ENCODE measurements at places on chromosomes 16 and 17.
A peak's percentile ranks its signal among the peaks of the same experiment; 100 is the strongest.

- no peak for DNase-seq
Observed at GRCh38 chr17:79073706-79074088, 927 bp upstream of the ENGASE start.

GRCh38 chr16:81632392-81633146, 146.5 kb upstream of the PLCG2 start:
- DNase-seq: peak; percentile 70

DNA sequence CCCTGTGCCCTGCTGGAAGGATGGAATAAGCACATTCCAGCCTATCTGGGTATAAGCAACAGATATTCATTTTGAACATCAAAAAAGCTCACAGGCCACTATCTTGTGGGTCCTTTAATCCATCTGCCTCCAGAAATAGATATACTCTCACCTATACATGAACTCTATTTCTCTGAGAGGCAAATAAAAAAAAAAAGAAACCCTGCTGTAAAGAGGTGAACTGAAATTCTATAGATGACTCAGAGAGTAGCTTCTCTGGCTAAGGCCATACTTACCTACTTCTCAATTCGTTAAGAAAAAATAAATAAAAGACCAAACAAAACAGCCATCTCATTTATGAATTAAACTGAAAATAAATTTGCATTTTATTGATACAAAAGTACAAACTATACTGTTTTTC, 86.3 kb downstream of the DYNLRB2 start:
- no peak for DNase-seq

DNA sequence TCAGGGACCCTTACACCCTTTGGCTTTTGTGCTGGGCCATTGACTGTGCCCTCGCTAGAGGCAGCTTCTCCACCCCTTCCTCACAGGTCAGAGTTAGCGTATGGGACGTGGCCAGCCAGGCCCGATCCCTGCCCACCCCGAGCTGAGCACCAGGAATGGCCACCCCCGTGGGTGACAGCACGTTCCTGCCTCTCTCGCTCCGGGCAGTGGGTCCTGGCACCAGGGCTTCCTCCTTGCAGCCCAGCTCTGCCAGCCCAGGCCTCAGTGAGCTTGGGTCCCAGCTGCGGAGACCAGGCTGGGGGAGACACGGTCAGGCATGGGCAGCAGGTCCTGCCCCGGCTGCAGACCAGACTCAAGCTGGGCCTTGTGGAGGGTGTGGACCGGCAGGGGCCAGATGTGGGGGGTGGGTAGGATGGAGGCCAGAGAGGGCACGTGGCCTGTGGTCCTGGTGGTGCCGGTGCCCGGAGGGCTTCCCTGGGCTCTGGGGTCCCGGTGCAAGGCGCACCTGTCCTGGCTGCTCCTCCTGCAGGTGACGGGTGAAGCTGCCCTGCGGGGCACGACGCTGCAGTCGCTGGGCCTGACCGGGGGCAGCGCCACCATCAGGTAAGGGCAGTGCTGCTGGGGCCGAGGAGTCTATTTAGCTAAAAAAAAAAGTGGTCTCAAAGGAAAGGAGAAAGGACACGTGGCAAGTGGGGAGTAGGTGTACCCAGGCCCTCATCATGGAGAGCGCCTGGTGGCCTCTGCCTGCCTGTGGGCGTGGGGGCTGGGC, 18.2 kb downstream of the ASPSCR1 start:
- DNase-seq: no peak

DNA sequence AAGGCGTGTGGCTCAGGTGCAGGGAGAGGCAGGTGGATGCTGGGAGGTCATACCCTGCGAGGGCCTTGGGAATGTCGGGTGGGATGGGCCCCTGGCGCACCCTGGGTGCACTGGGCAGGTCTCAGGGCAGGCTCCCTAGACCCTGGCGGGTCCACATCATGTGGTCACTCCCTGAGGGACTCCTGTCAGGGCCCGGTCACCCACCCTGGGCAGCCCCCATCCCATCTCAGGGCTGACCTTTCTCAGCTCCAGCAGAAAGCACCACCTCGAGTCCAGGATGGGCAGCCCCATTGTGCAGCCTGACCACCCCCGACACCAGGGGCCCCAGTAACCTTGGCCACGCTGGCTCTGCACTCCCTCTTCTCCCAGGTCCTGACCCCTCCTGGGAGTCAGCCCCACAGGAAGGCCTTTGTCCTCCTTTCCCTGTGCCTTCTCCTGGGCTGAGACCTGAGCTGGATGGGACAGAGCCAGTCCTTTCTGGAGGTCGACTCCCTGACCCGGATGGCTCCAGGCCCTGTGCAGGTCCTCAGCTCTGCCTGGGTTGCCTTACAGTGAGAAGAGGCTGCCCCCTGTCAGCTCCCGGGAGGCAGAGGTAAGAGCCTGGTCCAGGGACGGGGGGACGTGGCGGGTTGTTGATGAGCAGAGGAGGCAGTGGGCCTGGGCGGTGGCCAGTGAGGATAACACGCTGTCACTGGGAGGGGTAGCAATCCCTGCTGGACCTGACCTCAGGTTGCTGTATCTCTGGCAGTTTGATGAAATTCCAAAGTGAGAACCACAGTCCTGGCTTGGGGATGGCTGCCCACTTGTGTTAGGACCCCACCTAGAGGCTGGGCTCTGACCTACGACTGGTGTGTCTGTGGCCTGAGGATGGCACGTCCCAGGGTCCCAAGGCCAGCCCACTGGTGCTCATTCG, 77.9 kb downstream of the GOSR1 start:
- DNase-seq: no peak

GRCh38 chr17:56184650-56185049, 31.4 kb downstream of the ANKFN1 start:
- no peak for DNase-seq

DNA sequence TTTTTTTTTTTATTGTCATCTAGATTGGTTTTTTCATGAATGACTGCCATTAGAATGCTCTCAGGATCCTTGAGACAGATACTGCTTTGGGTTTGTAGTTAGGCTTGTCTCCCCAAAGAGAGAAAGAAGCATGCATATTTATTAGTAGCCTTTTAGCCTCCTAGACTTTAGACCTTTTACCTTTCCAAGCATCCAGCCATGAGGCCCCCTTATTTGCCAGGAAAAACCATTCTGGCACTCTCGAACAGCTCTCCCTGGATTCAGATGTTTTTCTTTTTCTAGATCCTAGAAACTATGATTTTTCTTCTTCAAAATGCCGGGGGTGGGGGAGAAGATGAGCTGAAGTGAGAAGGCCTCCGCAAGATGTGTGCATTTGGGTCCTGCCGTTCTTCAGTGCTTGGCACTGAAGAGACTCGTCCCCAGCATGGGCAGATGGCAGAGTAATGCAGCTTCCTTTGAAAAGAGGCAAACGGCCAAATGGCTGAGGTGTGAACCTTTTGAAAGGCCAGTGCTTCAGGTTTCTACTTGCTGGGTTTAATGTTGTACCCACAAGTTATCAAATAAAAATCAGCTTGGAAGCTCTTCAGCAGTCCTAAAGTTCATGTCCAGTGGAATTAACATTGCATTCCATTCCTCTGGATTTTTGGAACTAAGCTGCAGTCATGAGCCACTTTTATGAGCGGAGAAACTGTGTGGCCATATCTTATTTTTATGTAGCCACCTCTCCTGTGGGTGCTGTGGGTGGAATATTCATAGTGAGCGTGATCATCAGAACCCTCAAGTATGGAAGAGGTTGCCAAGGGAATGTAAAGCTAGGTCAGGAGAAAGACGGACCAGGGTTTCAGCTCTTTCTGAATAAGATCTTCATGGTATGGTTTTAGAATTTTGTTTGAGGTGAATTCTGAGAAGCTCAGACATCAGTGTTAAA, 7.2 kb downstream of the SOCS7 start:
- DNase-seq: no peak

DNA sequence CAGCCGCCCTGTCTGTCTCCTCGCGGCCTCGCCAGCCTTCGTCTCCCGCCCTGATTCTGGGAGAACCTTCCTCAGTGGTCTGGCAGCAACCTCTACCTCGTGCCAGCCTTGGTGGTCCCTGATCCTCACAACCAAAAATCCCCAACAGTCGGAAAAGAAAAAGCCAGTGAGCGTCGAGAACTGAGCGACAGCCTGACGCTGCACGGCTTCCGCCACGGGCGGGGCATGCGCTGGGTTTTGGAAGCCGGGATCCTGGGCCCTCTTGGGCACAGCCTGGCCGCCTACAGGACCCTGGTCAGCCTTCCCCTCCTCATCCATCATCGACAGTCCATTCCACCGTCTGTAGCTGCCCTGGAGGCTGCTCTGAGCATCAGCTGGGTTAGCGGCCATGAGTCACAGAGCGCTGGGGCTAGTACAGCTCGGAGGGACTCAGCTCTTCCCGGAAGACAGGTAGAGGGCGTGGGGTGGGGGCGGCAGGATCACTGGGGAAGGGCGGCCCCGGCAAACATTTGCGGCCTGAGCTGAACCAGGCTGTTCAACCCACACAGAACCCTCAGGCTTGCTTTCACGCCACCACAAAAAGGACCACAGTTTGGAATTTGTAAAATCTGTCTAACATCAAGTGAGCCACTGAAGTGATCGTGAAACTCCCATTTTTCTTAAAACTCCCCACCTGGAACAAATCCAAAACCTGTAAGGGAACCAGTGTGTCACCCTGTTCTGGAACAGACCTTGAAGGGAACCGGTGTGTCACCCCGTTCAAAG, 55.4 kb upstream of the DOC2B start:
- no peak for DNase-seq

DNA sequence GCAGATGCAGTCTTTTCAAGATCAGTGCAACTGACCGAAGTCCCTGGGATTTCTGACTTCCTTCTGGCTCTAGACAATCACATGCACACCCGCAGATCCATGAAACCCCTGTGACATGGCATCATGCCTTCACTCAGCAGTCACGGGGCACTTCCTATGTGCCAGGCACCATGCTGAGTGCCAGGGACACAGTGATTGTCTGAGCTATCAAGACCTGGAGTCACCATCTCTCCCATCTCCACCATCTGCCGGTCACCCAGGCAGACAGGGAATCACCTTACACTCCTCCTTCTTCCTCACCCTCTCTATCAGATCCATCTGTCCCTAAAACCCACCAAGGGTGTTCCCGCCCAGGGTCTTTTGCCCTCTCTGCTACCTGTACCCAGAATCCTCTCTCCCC, 5.3 kb downstream of the BEAN1 start:
- DNase-seq: no peak

DNA sequence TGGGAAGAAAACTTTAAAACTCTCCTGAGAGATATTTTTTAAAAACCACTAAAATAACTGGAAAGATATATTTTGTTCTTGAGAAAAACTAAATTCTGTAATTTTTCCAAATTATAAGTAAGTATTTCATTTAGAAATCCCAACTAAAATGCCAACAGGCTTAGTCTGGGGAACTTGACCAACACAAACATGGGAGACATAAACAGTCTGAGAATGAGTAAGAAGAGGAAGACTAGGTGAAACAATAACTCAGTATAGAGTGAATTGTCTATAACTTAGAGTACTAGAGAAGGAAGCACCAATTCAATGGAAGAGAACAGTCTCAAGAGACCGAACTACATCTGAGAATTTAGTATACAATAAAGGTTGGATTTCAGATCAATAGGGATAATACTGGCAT, 2.9 kb downstream of the CMTM1 start:
- no peak for DNase-seq

Data from stimulated activated CD4-positive, alpha-beta T cell treated with anti-CD3 and anti-CD28 coated beads, TNF-alpha, amount 100 ng/mL, for 4 hours (primary cell).